Activated T-cell treated with anti-CD3 and anti-CD28 coated beads, Interleukin-2, amount 50 U/mL, for 4 hours (primary cell): ENCODE measurements at places on chromosomes 13 and 19. TPM values are rescaled to one million over a fixed set of nuclear protein-coding genes. Genes with fewer than 3 reads are reported as not detected.
A peak's percentile ranks its signal among the peaks of the same experiment; 100 is the strongest.

The CEACAM16 gene
- not detected for total RNA-seq

DNA sequence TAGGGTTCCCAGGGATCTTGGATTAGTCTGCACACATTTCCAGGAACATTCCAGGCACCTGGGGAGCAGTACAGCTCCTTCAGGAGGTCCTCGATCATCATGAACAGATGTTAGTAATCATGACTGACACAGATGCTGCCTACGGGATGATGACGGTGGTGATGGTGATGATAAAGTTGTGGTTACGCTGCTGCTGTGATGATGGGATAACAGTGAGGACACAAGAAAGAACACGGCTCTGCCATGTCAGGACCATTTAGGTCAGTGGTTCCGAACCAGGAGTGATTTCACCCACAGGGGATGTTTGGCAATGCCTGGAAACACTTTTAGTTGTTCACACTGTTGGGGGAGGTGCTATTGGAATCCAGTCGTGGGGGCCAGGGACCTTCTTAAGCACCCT is 1193.0 kb downstream of the UQCRFS1 start:
- DNase-seq: no peak

- no peak for DNase-seq
Observed at GRCh38 chr13:24076109-24076508, 84.4 kb upstream of the SPATA13 start.

DNA sequence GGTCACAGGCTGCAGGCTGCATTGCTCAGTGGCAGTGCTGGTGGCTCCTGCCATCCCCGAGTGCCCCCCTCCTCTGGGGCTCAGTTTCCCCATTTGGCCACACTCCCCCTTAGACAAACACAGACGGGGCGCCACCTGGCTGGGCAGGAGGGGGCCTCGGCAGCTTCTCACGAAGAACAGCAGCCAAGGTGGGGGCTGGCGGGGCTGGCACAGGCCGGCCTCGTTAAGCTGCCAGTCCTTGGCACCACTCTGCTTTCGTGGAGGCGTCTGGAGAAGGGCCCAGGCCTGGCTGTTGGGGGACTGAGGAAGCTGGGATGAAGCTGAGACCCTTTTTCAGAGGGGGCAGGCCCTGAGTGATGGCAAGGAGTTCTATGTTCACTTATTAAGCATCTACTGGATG is 3.7 kb upstream of the ZNRF4 start:
- no peak for DNase-seq

DNA sequence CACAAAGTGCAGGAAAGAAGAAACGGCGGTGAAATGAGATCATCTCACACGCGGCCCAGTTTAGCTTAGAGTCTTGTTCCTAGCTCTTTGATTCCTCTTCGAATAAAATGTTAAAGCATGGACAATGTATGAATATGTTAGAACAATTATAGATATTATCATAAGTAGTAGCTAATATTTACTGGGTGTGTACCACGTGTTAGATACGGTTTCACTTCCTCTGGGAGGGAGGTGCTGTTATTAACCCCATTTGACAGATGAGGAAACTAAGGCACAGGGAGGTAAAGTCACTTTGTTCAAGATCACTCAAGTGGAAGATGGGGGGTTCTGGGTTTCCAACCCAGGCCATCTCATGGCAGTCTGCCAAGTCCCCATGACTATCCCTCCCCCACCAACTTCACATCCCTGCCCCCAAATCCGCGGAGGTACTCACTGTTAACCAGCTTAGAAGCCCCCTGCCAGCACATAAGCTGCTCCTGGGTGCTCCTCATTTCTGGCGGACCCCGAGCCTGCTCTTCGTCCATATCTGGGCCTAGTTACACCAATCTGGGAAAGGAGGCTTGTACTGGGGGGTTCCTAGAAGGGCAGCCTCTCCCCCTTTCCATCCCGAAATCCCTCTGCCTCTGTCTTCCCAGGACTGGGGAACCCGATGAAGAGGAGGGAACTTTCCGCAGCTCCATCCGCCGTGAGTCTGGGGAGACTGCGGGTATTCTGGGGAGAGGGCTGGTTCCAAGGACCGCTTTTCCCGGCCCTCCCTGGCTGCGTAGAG is 1.0 kb upstream of the FXYD7 start:
- no peak for DNase-seq

DNA sequence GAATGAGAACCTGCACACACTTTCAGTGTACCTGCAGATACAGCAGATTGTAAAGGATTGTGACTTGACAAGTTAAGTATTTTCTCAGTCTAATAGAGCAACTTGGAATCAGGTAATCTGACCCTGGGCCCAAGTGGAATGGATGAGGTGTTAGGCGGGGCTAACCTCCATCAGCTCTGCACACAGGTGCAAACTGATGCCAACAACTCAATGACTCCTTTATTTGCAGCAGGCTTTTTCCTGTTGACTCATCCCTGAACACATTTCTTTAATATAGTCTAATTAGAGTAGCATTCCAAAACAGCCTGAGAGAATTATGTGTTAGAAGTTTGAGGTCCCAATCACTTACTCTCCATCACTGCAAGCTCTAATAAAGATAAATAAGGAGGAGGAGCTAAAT is 48.8 kb downstream of the TPT1 start:
- DNase-seq: no peak

DNA sequence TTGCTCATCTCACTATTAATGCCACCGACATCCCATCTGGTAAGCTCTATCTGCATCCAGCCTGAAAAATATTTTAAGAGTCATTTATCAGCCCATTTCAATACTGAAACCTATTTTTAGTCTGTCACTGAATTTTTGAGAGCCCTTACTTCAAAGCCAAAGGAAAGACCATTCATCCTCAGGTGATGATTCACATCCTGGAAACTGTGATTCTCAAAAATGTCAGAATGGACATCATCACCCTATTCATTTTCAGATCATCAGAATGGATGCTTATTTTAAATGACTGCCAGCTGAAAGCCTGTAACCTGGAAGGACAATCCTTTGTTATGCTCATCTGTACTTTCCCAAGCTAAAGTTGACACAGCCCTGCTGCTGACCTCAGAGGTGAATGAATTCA is 27.0 kb downstream of the TNFSF11 start:
- DNase-seq: no peak

DNA sequence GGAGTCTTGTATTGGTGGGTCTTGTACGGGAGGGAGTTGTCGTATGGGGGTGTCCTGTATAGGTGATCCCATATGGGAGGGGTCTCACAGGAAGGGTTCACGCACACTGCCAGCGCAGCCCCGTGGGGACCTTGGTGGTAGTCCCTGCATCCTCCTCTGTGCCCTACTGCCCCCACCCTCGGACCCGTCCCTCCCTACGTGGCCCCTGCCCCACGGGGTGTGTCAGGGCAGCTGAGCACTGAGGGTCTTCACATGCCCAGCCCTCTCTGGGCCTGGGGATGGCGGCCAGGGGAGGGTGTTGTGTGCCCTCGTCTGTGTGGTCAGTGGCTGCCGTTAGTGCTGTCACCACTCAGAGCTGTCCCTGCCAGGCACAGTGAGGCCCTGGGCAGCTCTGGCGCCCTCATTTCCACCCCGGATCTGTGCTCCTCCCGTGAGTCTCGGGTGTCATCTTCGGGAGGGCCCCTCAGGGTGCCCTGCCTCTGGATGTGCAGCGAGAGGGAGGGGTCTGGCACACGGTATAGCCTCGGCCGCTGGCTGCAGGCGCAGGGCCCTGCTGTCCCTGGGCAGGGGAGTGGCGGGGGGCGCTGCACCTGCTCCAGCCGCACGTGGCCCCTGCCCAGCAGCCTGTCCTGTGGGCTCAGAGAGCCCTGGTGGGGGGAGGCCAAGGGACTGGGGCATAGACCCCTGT is 16.0 kb upstream of the GNA15 start:
- DNase-seq: no peak

The MBD3L3 gene
- not detected for total RNA-seq

GRCh38 chr19:3785451-3785937 is 687 bp downstream of the MATK start:
- DNase-seq: peak; percentile 61

The GRIN3B gene
- total RNA-seq: 0.19 TPM

The ZNF175 gene
- total RNA-seq: 5.3 TPM

The TMIGD2 gene
- total RNA-seq: 2.7 TPM

DNA sequence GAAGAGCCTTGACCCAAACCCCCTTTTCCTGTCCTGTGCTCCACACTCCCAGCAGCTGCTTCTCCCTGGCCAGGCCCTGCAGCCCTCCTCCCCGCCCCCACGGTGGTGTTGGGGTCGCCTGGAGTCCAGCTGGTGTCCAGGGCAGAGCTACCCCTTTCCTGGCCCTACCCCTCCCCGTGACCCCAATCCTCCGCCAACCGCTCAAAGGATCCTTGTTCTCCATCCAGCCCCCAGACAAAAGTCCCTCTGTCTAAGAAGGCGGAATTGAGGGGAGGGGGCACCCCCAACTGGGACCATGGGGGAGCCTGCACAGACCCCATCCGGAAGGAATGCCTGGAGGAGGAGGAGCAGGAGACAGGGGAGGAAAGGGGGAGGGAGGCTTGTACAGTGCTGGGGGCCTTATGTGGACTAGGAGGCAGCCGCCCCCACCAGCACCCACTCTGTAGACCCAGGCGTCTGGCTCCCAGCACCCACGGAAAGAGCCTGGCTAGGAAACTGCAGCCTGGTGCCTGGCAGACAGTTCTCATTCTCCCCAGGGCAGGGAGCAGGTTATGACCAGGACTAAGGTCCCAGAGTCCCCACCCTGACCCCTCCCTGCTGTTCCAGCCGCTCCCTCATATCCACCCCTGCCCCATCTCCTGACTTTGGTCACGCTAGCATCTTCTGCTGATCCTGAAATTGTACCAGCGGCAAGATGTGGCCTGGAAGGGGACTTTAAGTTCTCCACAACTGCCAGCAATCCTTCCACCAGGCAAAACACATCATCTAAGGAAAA is at the start of gene FXYD3:
Gene FXYD3, plus strand, starts transcription at position 647 of the 775 bp plus-strand sequence. CDS start 3,554 bp downstream, outside the sequence.
- no peak for DNase-seq

The GSX1 gene
- not detected for total RNA-seq

GRCh38 chr19:33450689-33451088 is 70.9 kb downstream of the PEPD start:
- no peak for DNase-seq
